ENCODE measurements at places on chromosomes 2 and 18.

GRCh38 chr2:16055848-16056580, 115.7 kb downstream of the MYCN start:
- DNase-seq, result no peak

- DNase-seq, result no peak
Observed at GRCh38 chr2:217685255-217685605, 317.6 kb downstream of the TNS1 start.

DNA sequence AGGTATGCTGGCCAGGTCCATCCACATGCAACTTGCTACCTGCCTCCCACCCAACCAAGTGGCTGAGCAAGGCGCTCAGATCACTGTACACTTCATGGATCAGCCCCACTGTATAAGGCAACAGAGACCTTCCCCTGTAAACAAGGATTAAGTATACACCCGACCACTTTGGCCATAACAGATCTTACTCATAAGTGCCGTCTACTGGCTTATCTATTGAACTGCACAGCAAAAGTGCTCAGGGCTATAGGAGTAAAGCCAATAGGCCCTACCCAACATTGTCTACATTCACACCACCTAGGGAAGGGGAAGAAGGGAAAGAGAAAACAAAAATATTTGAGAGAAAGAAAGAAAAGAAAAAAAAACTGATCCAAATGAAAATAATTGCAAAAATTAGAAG, 663.9 kb upstream of the LRRTM1 start:
- DNase-seq, result no peak

DNA sequence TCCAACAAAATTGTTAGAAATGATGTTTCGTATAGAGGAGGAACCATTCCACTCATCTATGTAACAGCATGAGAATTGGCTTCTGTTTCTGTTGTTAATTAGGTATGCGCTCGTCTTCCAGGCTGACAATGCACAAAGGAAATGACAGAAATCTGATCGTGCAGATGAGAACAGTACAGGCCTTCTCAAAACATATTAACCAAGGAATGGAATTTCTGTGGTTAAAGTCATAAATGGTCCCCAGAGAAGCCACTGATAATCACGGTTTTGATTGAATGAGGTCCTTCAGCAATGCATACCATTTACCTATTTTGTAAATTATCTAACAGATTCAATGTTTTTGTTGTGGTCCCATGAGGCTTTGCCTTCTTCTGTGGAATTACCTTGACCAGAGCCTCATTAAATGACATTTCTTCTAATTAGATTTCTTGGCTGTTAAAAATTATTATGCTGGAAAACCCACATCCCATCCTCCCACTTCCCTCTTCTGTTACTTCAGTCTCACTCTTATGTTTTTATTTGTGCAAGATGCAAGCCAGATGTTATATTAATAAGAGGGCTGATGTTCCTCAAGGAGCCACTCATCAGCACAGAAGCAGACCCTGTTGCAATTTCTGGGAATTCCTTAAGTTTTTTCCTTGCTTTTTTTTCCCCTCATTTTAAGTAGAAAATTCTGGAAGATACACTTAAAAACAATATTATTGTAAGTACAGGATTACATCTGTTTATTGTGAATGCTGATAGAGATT, 395.8 kb downstream of the PID1 start:
- no peak for DNase-seq

GRCh38 chr2:3747032-3747654, 43.8 kb downstream of the DCDC2C start:
- DNase-seq, result no peak

GRCh38 chr2:233047667-233048066, 12.5 kb upstream of the INPP5D start:
- no peak for DNase-seq

DNA sequence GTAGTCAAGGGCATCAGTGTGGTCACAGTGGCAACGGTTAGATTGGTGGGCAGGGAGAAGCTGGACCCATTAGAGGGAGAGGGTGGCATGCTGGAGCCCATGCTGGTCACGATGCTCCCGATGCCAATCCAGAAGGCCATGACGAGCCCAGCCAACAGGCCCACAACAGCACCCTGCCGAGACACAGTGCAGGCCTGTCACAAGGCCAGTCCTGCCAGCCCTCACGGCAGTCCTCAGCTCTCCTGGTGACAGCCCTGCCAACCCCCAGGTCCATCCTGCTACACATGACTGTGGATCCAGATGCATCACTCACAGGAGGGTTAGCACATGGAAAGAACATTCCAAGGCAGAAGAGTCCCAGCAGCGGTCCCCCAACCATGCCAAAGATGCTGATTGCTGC, 10.2 kb upstream of the ATRAID start:
- DNase-seq, result no peak

- DNase-seq, result peak; percentile 54
Observed at GRCh38 chr2:27249891-27250651, 12.8 kb downstream of the SLC30A3 start.

GRCh38 chr18:79687806-79688205, 8.2 kb downstream of the CTDP1 start:
- DNase-seq, result no peak

- DNase-seq, result no peak
Observed at GRCh38 chr2:20257411-20257810, 32.5 kb upstream of the SDC1 start.

GRCh38 chr2:128589681-128590080, 271.0 kb upstream of the HS6ST1 start:
- DNase-seq, result peak; percentile 11

DNA sequence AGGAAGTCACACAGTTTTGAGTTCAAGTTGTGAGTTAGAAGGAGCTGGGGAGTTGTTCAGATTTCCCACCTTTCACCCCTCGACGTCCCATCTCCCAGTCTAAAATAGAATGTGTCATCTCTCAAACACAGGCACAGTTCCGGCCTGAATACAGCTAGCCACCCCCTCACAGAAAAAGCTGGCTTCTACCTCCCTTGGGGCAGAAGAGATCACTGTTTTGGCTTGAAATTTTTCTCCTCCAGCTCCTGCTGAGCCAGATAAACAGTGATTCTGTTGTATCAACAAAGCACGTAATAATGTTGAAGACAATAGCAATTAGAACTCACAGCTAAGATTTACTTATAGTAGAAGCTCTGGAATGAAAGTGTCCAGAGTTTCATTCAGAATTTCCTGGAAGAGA, 74.7 kb downstream of the KIAA2012 start:
- DNase-seq, result no peak

DNA sequence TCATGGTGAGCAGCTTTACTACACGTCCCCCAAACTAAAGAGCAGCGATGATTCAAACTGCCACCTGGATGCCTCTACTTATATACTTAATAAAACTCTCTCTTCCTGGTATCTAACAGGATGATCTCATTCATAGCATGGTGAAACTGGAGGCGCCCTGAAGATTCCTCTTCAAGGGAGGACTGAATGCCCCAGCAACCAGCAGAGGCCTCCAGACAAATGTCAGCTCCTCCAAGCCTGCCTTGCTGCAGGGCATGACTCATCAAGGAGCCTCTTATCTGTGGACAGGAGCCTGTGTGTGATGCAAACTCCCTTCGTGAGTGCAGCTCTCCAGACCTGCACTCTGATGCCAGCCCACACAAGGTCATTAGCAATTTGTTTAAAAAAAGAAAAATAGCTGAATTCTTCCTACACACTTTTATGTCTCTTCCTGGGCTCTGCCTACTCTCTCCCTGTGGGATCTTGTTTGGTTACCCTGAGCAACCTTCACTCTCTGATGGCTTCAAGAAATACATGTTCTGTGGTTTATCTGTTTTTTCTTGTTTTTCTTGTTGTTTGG, 30.2 kb downstream of the LONRF2 start:
- DNase-seq, result peak; percentile 92

- DNase-seq, result no peak
Observed at GRCh38 chr2:7721413-7721995, 804.3 kb downstream of the RNF144A start.

All from common myeloid progenitor, CD34-positive (primary cell).